ENCODE measurements at places on chromosomes 4 and X.
A peak's percentile ranks its signal among the peaks of the same experiment; 100 is the strongest.

- DNase-seq: no peak
Measured at GRCh38 chr4:106953036-106953705, 82.9 kb downstream of the DKK2 start.

DNA sequence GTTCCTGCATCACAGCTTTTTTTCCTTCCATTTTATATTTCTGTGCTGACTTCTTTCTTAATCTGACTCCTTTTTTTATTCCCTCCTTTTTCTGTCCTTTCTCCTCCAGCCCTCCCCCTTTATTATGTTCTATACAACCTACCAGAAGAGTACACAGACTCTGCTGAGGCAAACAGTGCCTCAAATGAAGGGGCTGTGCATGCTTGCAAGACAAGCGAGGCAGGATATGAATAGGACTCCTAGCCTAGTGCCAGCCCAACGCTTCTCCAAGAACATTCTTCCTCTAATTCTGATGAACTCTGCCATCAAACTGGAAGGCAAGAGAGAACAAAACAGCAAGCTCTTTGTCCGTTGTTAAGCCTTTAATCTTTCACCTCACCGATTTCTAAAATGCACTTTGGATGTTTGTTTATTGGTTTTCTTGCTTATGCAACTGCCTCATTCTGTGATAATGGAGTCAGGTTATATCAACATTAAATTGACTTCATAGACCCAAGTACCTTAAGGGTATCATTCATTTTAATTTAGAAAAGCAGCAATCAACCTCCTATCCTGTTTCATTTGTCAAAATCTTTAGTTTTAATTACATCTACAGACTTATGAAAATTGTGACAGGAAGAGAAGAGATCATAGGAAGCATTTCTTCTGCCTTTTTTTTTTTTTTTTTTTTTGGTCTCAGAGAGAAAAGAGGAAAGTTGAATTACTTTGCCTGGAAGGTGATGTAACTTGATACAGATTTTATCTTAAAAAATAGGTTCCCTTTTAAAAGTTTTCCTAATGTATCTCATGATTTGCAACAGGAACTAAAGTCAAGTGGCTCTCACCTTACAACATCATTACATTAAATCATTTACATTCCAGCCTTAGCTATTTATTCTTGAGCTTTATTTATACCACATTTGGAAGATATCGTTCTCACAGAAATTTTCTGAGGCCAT is 284.7 kb upstream of the FTHL17 start:
- DNase-seq: no peak

DNA sequence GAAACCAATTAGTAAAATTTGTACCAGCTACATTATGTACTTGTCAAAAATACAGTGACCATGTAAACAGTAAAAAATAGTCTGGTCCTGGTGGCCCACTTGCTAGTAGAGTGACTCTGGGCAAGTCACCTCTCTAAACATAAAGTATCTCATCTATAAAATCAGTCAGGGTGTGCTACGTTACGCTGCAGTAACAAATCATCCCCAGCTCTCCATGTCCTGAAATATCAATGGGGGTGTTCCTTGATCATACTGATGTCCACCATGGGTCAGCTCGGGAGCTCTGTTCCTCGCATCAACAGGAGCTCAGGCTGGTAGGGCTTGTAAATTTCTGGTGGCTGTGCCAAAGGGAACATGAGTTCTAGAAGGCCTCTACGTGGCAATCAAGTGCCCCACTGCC is 268.6 kb downstream of the RAB28 start:
- no peak for DNase-seq

- DNase-seq: no peak
Measured at GRCh38 chr4:55381502-55381901, 14.3 kb upstream of the TMEM165 start.

DNA sequence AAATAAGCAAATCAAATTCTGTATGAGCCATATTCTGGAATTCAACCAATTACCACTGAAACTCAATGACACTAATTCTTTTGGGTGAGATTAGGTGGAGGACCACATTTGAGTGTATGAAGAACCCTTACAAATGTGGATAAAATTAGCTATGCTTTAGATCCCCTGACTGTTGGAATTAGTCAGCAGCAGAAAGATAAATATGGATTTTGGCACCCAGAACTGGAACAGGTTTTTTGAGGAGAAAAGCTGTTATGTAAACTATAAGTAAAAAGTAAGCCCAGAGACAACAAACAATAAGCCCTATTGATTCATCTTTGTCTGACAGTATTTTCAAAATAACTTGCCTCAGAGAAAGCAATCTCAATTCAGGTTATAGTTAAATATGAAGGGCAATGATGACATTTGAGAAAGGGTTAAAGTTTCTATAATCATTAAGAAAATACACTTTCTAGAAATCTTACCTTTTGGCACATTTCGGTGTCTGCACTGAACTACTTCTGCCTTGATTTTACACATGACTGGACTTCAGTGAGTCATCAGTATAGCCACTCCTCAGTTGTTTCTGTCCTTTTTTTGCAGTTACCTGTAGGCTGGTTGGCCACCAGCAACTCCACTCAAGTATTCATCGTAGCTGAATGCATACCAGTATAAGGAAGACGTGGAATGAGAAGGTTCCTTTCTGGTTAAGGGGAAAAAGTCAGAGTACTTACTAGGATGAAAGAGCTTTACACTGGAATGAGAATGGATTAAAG is 80.0 kb downstream of the KCTD8 start:
- no peak for DNase-seq

- no peak for DNase-seq
Measured at GRCh38 chr4:88043001-88043400, 35.6 kb downstream of the PKD2 start.

GRCh38 chr4:170623899-170624298 is 534.1 kb upstream of the AADAT start:
- no peak for DNase-seq

DNA sequence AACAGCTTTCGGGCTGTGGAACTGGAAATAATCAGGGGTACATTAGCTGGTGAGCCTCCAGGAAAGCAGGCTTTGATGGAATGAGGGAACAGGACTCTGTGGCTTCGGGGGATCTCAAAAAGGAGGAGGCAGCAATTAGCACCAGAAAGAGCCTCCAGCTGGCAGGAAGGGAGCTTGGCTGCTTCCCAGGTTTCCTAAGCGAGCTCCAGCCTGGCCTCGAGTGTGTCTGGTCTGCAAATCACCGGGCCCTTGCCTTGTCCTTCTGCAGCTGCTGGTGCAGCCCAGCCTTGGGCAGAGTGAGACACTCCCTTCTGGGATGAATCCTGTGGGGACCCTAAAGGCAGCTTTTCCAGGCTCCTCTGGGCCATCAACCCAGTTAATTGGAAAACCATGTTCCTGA is 10.7 kb upstream of the PDHA1 start:
- DNase-seq: no peak

GRCh38 chrX:154918060-154918483 is 31.9 kb downstream of the F8A1 start:
- peak; percentile 1 for DNase-seq

DNA sequence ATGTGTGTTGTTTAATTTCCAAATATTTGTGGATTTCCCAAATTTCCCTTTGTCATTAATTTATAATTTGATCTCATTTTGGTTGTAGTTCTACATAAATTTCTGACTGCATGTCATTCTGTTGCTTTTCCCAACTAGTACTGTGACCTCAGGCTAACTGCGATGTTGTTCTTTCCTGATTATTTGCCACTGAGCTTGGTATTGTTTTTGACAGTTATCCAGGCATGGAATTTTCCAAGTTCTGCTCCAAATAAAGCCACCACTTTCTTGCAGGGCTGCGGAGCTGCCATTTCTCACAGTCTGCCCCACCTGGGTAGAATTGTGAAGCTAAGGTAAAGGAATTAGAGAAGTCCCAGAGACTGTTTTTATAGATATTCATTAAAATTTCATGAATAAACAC is 328.8 kb downstream of the ZNF674 start:
- DNase-seq: no peak

GRCh38 chrX:39759526-39760224 is 338.1 kb downstream of the BCOR start:
- DNase-seq: no peak

GRCh38 chr4:81330018-81330417 is 115.0 kb upstream of the PRKG2 start:
- no peak for DNase-seq

DNA sequence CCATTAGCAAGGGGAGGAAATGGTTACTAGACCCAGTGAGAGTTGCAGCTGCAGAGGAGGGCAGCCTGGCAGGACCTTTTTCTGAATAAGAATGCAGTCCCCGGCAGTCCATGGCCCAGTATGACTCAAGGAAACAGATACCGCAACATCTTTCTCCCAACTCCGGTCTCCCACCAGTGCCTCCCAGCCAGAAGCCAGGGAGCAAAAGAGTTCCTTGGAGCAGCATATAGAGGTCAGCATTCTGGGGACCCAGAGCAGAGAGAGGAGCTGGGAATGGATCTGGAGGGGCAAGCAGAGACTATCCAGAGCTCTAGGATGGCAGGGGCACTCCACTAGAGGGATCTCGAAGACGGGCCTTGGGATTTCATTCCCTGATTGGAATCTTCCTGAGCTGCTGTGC is 339.2 kb upstream of the AADAT start:
- no peak for DNase-seq

DNA sequence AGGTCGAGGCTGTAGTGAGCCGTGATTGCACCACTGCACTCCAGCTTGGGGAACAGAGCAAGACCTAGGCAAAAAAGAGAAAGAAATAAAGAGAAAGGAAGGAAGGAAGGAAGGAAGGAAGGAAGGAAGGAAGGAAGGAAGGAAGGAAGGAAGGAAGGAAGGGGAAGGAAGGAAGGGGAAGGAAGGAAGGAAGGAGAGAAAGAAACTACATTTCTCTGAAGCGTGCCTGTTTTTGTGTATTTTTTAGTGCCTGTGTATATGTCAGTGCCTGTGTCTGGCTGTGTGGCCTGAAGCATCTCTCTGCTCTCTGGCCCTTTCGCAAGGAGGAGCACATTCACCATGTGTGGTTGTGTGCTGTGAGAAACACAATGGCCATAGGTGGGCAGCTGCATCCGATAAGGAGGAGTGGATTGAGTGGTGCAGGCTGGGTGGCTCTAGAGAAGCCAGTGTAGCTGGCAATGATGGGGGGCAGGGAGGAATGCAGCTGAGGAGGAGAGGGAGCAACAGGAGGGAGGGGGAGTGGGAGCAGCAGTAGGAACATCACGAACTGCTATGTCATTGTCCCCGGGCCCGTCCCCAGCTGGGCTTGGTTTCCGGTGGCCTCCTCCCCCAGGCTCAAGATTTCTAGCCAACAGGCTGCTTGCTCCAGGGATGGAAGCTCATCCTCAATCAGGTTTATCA is 11.4 kb downstream of the SYN1 start:
- DNase-seq: no peak

DNA sequence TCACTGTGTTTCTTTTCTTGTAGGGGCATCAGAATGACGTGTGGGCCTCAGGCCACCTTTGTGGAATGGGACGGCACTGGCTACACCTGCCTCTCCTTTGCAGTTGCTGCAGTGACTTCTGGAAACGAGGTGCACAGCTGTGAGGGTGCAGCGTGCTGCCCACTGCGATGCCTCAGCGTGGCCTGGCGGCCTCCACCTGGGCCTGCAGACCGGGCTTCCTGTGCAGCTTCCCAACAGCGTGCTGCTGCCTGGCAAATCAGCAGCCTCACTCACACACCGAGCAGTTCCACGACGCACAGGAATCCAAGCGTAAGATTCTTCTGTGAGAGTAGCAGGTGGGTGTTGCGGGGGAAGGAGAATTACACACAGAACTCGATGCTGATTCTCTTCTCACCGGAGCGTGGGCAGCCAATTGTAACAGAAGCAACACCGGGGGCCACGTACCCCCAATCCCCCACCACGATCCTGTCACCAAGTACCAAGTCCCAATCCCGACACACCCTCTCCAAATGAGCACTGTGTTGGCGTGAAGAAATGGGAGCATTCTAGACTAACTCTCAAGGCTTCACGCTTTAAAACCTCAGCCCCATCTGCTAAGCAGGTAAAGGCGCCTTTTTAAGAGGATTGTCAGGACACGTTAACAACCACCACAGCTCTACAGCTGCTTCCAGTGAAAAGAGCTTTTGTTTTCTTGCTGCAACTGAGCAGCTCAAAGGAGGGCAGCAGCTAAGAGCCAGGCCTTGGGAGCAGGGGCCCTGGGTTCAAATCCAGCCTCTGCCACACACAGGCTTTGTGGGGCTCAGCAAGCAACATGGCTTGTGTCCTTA is 16.9 kb downstream of the WDR1 start:
- DNase-seq: no peak

DNA sequence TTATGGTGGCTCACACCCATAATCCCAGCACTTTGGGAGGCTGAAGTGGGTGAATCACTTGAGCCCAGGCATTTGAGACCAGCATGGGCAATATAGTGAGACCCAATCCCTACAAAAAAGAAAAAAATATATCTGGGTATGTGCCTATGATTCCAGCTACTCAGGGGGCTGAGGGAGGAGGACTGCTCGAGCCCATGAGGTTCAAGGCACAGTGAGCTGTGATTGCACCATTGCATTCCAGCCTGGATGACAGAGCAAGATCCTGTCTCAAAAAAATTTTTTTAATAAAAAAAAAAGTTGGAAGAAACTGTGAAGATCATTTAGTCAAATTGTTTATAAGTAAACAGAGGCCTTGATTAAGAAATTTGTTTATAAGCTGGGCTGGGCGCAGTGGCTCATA is 39.7 kb downstream of the KLHL8 start:
- DNase-seq: no peak

DNA sequence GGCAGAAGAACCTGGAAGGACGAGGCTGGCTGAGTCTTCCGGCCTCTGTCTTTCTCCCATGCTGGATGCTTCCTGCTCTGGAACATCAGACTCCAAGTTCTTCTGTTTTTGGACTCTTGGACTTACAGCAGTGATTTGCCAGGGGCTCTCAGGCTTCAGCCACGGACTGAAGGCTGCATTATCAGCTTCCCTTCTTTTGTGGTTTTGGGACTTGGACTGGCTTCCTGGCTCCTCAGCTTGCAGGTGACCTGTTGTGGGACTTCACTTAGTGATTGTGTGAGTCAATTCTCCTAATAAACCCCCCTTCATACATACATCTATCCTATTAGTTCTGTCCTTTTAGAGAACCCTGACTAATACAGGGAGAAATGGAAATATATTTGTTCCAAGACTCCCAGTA is 265.8 kb downstream of the PCDH18 start:
- no peak for DNase-seq

DNA sequence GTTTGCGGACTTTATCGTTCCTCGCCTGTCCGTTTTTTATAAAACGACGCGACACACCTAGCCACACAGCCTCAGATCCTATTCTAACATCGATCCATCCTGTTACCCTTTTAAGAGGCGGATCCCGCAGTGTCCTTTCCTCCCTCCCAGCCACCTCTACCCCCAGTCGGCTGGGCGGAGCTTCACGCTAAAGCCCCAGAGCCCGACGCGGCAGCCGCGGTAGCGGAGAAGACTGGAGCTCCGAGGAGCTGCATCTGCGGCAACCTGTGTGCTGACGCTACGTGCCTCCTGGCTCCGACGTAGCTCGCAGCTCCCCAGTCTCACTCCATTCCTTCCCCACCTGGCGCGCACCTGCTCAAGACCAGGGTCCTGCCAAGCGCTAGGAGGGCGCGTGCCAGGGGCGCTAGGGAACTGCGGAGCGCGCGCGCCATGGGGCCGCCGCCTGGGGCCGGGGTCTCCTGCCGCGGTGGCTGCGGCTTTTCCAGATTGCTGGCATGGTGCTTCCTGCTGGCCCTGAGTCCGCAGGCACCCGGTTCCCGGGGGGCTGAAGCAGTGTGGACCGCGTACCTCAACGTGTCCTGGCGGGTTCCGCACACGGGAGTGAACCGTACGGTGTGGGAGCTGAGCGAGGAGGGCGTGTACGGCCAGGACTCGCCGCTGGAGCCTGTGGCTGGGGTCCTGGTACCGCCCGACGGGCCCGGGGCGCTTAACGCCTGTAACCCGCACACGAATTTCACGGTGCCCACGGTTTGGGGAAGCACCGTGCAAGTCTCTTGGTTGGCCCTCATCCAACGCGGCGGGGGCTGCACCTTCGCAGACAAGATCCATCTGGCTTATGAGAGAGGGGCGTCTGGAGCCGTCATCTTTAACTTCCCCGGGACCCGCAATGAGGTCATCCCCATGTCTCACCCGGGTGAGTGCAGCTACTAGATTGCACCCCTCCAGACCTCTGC is at the start of gene RNF128:
Gene RNF128 (plus strand): TSS at position 217 of the 953 bp plus-strand sequence. CDS start 213 bp downstream, at position 430.
- no peak for DNase-seq
